HT1080 (cell line): ENCODE measurements at places on chromosomes 12 and 14. TPM values are rescaled to one million over a fixed set of nuclear protein-coding genes. Genes with fewer than 3 reads are reported as not detected.
A peak's percentile ranks its signal among the peaks of the same experiment; 100 is the strongest.

The NR1H4 gene
- not detected in 2 replicates for total RNA-seq

The PPP1R13B gene
- total RNA-seq: 6.6 and 12.2 TPM in 2 replicates

The BLTP3B gene
- 23.6 and 24.0 TPM in 2 replicates for total RNA-seq

The CLBA1 gene
- 5.1 and 5.4 TPM in 2 replicates for total RNA-seq

The PLA2G1B gene
- not detected in 2 replicates for total RNA-seq

- peak; percentile 34 for DNase-seq
Observed at GRCh38 chr14:51597261-51598001, 54.3 kb upstream of the FRMD6 start.

DNA sequence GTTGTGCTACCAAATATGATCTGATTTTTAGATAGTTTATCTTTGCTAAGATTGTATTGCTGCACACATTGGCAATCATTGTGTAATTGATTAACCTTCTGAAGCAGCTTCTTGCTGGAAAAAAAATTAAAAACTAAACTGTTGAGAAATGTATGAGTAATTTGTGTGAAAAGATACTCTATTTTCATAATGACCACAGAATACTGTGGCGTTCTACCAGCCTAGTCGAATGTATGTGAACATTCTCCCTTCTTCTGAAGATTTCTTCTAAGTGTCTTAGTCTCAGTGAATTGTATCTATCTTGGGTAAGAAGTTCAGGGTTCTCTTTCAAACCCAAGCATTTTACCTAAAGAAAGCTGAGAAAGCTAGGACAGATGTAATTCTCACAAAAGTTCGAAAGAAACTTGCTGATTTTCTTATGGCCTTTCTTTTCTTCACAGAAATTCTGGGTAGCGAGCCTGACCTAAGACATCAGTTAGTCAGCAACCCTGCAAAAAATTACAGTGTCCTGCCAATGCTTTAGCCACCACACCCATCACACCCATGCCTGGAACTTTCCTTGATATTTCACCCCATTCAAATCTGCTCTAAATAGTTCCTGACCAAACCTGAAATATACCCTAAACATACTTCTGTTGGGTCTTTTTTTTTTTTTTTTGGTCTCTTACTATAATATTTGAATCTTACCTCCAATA lies 27.1 kb upstream of the C12orf71 start:
- DNase-seq: no peak

- no peak for DNase-seq
Observed at GRCh38 chr14:67580336-67581171, 19.5 kb downstream of the PIGH start.
